Fibroblast of skin of back (primary cell): ENCODE measurements at places on chromosomes 1 and 21.
A peak's percentile ranks its signal among the peaks of the same experiment; 100 is the strongest.

- DNase-seq, result no peak
Observed at GRCh38 chr1:51867479-51868232, 10.9 kb downstream of the NRDC start.

- DNase-seq, result peak; percentile 2
Observed at GRCh38 chr1:49229555-49229954, 452.9 kb upstream of the BEND5 start.

DNA sequence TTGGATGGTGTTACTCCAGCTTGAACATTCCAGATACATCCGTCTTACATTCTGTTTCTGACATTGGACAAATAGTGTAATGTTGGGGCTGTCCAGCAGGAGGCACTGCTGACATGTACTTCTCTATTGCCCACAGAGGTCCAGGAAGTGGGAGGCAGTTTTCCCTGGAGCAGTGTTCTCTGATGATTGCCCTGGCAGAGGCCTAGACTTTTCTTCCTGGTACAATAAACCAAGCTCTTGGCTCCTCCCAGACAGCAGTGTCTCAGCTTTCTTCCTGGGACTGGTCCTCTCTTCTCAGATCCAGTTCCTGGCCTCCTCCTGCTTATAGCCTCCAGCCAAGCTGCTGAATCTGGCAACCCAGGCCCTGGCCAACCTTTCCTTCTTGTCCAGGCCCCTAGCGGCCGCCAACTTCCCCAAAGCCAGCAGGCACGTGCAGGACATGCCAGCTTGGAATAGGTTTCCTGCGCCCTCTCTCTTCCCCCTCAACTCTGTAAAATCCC lies 14.9 kb upstream of the IFNLR1 start:
- peak; percentile 84 for DNase-seq

GRCh38 chr1:66176832-66177231 lies 357.1 kb upstream of the SGIP1 start:
- DNase-seq, result no peak
